Fibroblast of skin of back (primary cell): ENCODE measurements at places on chromosomes 7 and 10.

- no peak for DNase-seq
Observed at GRCh38 chr10:73645251-73645650, 4.0 kb upstream of the MYOZ1 start.

DNA sequence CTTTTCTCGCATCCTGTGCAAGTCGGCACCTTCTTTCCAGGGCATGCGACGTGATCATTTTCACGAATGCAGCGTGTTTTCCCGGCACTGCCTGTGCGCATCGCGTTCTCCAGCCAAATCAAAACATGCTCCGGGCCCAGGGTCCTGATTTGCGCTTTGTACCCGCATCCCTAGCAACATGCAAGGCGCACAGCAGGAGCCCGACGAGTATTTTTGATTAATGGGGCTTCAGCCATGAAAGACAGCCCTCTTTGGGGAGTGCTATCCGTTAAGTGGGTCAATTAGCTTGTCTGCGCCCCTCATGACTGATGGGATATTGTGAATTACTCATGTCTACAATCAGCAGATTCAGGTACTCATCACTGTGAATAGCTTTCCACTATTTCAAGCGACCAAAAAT, 243.3 kb upstream of the RNF32 start:
- no peak for DNase-seq

DNA sequence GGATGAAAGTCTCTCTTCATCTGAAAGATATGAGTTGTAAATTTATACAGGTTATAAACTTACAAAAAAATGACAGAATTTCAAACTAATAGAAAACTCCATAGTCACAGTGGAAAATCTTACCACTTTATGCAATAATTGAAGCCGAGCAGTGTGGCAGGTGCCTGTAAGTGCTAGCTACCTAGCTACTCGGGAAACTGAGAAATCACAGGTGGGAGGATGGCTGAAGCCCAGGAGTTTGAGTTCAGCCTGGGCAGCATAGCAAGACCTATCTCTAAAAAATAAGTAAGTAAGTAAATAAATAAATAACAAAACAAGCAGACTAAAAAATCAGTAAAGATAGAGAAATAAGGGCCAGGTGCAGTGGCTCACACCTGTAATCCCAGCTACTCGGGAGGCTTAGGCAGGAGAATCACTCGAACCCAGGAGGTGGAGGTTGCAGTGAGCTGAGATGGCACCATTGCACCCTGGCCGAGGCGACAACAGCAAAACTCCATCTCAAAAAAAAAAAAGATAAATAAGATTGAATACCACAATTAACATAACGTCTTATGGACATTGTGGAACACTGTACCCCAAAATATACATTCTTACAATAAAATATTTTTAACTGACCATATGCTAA, 61.9 kb downstream of the TRIM24 start:
- no peak for DNase-seq

DNA sequence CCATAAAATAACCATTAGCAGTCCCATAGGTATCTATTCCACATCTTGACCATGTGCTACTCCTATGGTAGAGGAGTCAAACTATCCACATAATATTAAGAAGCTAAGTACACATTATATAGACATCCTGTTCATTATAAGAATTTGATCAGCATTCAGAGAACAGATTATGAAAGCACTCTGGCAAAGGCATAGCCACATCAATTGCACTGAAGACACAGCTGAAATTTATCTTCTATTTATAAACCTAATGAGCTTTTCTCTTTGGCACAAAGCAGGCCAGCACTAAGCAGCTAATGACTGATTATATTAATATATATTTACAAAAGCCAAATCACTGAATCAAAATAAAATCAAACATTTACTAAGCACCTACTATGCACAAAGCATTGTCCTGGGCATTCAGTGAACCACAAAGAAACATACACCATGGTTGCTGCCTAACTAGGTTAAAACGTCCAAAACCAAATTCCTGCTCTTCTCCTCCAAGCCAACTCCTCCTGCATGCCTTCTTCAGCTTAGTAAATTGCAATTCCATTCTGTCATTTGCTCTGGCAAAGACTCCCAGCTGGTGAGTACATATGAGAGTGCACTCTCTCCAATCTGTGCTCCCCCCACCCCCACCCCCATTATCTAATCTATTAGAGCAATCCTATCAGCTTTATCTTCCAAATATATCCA, 122.6 kb upstream of the ASAH2 start:
- DNase-seq: peak; percentile 39

- peak; percentile 49 for DNase-seq
Observed at GRCh38 chr10:122373721-122374120, 787 bp upstream of the PLEKHA1 start.

DNA sequence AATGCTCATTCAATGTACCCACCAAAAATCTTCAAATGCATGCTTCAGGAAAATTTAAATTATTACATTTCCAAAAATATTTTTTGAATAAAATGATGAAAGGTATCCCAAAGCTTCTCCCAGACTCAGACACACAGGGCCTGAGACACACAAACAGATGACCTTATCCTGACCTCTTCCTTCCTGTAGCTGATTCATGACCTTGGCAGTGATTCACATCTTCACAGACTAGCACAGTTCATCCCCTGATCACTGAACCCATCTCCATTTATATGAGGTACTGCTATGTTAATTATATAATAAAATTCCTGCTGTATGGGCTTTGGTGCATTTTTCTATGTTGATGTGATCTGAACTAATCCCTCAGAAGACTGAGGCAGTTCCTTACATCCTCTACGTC, 265.0 kb upstream of the GLI3 start:
- peak; percentile 68 for DNase-seq

GRCh38 chr7:79862447-79863210, 272.0 kb upstream of the GNAI1 start:
- no peak for DNase-seq

DNA sequence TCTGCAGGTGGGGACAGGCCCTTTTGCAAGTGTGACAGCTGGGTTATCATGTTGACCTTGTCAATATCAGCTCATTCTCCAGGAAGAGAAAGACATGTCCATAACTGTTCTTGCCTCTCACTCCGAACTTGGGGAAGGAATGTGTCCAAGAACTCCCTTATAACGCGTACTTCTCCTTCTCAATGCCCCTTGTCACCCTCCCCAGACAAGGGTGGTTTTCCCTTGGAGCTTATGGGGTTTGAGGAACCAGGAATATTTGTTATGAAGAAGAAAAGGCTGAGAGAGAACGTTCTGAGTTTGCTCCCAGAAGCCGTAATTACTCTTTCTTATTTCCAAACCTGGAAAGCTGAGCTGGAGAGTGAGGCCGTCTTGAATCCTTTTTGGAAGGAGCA, 77.4 kb downstream of the MKI67 start:
- DNase-seq: no peak

- no peak for DNase-seq
Observed at GRCh38 chr7:7869036-7869435, 99.6 kb upstream of the GLCCI1 start.

- DNase-seq: peak; percentile 41
Observed at GRCh38 chr7:93890041-93890463, 501 bp downstream of the TFPI2 start.

DNA sequence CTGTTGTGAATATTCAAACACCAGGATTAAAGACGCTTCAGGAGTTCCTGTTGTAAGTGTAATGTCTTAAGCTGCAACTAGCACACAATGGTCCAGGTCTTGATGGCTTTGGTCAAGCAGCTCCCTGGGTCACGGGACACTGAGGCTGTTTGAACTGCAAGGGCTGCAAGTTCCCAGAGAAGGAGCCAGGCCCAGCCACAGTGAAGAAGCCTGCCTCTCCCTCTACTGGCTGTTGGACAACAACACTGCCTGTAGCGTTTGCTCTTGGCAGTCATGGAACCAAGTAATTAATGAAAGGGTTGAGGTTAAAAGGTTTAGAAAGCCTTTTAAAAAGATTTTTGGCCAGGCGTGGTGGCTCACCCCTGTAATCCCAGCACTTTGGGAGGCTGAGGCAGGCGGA, 31.9 kb upstream of the GUSB start:
- peak; percentile 35 for DNase-seq

DNA sequence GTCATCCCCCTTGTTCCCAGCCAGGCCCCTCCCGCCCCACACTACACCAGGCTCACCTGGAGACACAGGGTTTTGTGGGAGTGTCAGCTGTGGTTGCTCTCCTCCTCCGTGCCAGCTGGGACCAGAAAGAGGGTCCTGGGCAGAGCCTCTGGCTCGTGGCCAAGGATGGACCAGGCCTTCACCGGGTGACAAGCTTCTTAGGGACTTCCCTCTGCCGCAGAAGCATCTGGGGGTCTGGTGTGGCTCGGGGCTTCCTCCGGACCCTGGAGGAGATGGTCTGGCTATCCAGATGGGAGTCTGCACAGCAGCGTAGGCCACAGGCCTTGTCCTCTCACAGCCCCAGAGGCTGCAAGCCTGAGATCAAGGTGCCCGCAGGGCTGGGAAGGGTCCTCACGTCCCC, 63.8 kb upstream of the CFAP46 start:
- DNase-seq: no peak

DNA sequence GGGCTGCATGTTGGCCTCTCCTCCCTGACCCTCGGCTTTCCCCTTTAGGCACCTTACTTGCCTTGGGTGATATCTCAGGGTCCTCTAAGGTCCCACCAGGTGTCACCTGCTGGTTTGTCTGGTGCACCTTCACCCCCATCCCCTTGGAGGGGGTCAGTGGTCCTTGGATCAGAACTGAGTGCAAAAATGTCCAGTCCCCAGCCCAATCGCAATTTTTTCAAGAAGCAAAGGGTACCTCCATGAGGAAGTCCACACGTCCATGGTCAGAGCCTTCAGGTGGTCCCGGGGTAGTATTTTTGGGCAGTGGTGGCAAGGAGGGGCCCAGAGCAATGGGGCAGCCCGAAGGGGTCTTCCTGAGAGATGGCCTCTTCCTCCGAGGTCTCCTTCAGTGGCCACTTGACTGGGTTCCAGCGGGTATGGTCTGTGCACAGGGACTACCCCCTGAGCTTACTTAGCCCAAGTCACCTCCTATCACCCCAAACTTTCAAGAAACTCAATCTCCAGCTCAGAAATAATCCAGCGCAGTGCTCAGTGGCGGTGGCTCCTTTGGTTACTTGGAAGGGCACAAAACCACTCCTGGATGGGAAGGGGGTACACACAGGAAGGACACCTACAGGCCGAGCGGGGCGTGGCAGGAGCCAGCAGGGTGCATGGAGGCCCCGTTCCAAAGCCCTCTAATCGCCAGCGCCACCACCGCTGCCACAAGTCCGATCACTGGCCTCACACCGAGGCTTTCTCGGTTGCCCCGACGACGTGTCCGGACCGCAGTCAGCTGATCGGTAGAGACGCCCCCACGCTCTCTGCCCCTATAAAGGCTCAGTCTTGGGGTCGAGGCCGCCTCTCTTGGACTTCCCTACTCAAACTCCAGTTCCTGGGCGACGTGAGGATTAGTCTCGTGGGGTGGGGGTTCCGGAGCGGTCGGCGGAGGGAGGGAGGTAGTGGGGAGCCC, 4.5 kb downstream of the SAP25 start:
- DNase-seq: peak; percentile 32

DNA sequence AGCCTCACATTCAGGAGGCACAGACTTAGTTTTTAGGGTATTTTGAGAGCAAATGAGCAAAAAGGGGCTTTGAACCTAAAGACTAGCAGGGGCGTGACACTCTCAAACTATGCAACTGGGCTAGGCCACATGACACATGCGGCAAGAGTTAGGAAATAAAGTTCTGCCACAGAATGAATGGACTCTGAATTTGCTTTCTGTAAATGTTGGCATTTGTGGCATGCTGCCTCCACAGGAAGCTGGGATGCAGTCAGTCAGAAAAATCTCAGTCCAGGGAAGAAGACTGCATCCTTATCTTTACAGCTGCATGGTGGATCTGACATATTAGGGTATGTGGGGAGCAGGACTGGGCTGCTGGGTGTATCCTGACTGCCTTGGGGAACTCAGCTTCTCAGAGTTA, 181.0 kb downstream of the COBL start:
- DNase-seq: peak; percentile 49

- peak; percentile 12 for DNase-seq
Observed at GRCh38 chr7:149598721-149599308, 101.2 kb upstream of the ZNF746 start.

DNA sequence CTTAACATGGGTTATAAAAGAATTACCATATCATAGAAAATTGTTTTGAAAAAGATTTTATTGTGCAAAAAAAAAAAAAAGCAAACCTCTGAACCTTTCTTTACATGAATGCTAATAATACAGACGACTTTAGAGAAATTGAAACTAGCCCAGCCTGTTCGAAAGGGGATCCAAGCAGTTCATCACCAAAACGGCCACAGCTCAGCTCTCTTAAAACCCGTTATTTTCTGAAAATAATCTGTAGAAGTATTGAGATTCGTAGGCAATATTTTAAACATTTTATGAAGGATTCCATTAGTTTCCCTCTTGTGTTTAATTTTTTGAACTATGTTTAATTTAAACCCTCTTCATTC, 9.9 kb upstream of the GSAP start:
- DNase-seq: no peak

DNA sequence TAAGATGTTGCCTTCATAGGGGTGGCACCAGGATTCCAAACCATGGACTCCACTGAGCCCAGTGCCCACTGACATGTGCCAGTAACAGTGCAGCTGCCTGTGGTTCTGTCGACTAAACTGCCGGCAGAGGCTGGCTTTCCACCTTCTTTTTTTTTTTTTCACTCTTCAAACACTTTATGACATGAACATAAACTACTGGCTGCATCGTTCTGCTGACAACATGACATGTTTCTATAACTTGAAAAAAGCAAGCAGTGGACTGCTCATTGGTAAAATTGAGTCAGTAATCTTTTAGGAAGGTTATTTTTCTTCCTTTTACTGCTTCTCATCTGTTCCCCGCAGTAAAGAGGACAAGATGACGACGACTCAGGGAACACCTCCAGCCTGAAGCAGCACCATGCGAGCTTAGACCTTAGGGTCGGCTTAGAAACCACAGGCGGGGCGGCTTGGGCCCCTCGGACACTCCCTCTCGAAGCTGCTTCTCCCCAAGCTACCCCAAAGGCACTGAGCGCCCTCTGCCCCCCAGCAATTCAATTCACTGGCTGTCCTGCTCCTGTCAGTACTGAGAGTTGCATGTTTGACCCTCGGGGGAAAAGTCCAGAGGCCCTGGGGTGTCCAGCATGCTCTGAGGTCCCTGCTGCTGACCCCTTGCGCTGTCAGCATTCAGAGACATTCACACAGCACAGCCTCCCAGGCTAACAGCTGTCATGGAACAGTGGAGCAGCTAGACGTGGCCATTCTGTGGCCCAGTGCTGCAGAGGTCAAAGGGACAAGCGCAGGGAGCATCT, 112.5 kb downstream of the EGFR start:
- DNase-seq: no peak

DNA sequence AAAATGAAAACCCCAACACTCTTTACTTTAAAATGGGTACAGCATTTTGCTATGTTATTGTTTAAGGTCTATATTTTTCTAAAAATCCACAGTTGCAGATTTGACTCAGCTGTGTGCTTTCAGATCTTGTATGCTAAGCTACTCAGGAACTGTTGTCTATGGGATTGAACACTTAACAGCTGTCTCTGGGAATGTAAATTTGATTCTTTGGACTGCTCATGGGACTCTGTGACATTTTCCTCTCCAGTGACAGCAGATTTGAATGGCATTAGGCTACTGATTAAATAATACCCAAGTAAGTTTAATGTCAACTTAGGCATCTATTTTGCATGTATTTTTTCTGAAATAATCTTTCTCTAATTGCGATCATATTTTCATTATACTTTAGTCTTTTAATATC, 1.7 kb upstream of the CD36 start:
- no peak for DNase-seq
